ENCODE measurements at places on chromosomes 5 and 9. TPM values are rescaled to one million over a fixed set of nuclear protein-coding genes. Genes with fewer than 3 reads are reported as not detected.

The PPIP5K2 gene
- 21.6 TPM for total RNA-seq

The PRKACG gene
- not detected for total RNA-seq

The PCAT7 gene
- total RNA-seq = not detected

The KIF4B gene
- total RNA-seq = under 0.01 TPM

The CTNND2 gene
- total RNA-seq = 2.5 TPM

The FYB1 gene
- 3.2 TPM for total RNA-seq

The SCGB3A2 gene
- not detected for total RNA-seq

The NPR3 gene
- 2.1 TPM for total RNA-seq

DNA sequence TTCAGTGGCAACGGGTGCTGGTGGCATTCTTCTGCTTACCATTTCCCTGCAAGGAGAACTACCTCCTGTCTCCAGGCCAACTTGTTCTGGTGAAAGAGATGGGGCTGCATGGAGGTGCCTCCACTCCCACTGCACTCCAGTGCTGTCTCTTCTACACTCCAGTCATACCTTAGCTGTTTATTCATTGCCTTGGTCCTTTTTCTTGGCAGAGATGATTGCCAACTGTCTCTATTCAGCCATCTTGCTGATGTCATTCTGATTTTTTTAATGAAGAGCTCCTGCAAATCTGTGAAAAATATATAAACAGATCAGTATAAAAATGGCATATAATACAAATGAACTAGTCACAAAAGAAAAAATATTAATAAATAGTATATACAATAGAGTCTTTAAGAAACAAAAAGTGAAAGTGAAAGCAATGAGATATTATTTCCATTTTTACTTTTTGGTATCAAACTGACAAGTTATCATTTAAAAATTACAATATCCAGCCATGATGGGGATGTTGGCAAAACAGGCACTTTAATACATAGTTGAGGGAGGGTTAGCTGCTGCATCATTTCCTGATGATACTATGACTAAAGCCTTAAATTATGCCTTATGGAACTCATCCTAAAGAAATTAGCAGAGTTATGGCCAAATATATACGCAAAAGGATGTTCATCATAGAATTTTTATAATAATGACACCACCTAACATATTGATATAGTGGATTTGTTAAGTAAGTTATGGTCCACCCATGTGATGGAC, 109.4 kb downstream of the CARTPT start:
- no peak for DNase-seq

- no peak for DNase-seq
These were observed 32.3 kb upstream of the TENT4A start for GRCh38 chr5:6680922-6681321.

DNA sequence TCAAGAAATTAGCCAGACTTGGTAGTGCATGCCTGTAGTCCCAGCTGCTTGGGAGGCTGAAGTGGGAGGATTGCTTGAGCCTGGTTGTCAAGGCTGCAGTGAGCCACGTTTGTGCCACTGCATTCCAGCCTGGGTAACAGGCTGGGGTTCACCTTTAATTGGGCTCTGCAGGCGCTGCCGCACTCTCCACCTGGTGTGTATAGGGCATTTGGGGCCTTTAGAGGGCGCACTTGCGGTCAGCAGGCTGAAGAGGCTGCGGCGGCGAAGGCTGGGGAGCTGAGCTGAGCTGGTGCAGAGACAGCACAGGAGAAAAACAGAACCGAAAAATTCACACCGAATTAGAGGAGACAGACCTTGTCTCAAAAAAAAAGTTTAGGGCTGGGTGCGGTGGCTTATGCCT, 31.2 kb downstream of the CDK7 start:
- no peak for DNase-seq

GRCh38 chr5:104611135-104611767, 1048.7 kb upstream of the NUDT12 start:
- DNase-seq = no peak

DNA sequence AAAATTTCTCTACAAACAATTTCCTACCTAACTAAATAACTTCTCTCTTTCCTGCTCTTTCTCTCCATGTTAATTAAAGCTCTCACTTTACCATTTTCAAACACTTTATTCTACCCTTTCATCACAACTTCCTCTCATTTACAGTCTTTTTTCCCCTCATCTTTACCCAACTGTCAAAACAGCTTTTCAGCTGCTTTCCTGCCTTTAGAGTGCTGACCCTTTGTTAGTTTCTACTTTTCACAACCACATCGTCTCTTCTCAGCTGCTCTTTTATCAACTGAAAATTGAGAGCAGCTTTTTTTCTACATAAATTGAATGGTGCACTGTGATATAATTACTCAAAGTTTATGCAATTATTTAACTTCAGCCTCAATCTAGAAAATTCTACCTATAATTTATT, 3.1 kb upstream of the HOMER1 start:
- no peak for DNase-seq

GRCh38 chr5:133299021-133299420, 247.2 kb downstream of the HSPA4 start:
- DNase-seq = no peak

DNA sequence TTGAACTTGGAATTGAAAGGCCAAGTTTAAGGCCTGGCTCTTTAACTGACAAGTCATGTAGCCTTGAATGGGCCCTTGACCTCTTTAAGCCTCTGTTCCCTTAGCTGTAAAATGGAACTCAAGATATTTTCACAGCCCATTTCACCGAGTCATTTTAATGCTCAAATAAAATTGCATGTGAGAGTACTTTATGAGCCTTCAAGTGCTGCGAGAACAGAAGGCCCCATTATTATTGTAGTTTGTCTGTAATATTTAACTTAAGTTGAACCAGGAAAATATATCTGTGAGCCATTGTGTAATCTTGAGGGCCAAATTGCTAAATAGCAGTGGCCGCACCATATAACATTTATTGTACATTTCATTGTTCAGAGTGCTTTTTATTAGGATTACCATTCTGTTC, 249.9 kb downstream of the NTRK2 start:
- no peak for DNase-seq

- DNase-seq = no peak
These were observed 525.0 kb downstream of the ISL1 start for GRCh38 chr5:51908215-51908614.

DNA sequence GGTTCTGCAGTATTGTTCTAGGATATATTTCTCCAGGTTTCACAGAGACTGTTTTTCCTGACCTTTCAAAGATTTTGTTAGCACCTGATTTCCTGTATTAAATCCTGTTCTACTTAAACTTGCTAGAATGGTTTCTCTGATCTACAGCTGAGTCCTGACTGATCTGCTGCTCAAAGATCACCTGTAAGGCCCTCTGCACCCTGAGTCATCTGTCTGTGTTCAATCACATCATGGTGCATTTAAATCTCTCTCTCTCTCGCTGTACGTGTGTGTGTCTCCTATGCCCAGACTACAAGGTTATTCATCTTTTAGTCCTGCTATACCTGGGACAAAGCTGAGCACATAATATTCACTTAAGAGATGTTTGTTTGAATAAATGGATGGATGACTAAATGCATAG, 13.3 kb upstream of the C5orf63 start:
- peak; percentile 5 for DNase-seq

GRCh38 chr9:4691795-4692194, 12.4 kb downstream of the CDC37L1 start:
- no peak for DNase-seq

GRCh38 chr5:137607771-137608170, 108.6 kb upstream of the SPOCK1 start:
- DNase-seq = no peak

- no peak for DNase-seq
These were observed 4.3 kb upstream of the GM2A start for GRCh38 chr5:151248651-151249050.

GRCh38 chr9:18010492-18010891, 431.6 kb downstream of the SH3GL2 start:
- DNase-seq = no peak

DNA sequence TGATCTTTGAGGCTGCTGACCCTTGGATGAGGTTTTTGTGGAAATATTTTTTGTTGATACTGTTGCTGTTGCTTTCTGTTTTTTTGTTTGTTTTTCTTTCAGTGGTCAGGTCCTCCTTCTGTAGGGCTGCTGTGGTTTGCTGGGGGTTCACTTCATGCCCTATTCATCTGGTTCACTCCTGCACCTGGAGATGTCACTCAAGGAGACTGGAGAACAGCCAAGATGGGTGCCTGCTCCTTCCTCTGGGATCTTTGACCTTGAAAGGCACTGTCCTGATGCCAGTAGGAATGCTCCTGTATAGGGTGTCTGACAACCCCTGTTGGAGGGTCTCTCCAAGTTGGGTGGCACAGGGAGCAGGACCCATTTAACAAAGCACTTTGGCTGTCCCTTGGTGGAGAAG, 67.0 kb upstream of the ACTBL2 start:
- DNase-seq = no peak

DNA sequence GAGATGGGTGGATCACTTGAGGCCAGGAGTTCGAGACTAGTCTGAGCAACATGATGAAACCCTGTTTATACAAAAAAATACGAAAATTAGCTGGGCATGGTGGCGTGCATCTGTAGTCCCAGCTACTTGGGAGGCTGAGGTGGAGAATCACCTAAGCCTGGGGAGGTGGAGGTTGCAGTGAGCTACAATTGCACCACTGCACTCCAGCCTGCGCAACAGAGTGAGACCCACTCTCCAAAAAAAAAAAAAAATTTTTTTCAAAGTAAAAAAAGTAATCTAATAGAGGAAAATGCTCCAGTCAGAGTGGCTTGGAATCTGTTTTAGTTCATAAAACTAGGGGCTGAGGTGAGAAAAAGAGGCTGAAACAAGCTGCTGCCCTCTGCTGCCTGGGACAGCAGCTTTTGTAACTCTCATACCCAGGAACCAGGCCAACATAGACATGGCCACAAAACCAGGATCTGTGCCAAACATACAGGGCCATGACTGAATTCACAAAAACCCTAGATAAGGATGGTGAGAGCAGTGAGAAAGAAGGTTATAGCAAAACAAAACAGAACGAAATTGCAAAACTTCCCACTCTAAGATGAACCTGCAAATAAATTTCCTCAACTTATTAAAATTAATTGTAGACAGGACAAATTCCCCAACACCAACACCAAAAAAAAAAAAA, 13.1 kb upstream of the DCAF12 start:
- DNase-seq = no peak

GRCh38 chr9:77899679-77900354, 131.8 kb downstream of the GNAQ start:
- DNase-seq = no peak

DNA sequence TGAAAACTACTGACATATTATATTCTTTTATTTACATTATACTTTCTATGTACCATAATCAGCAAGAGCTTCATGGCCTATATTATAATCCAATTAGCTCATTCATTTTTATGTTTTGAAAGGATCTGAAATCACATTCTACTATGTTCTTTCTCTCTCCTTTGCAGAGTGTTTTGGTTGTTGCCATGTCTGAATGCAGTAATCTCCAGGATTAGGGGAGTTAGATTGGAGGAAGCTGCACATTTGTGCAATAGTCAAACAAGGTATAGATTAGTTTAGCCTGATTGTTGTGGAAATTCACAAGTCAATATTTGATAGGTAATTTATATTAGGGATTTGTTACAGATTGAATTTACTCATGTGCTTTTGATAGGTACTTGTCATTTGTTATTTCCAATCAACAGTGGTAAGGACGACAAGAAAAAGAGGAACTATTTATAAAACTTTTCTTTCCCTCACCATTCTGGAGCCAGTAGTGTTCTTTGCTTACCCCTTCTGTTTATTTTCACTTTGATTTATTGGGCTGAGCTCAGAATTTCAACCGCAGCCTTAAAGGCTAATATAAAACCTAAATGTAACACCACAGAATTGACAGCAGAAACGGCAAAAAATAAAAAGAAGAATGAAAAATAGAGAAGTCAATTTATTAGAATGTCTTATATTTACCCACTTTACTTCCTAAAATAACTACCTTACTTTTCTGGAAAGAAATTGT, 597.0 kb downstream of the CHSY3 start:
- DNase-seq = no peak

- no peak for DNase-seq
These were observed 45.9 kb downstream of the TEK start for GRCh38 chr9:27154908-27155307.

GRCh38 chr5:64458948-64459347, 46.9 kb upstream of the RGS7BP start:
- DNase-seq = no peak

- peak; percentile 45 for DNase-seq
These were observed 299.9 kb upstream of the MSX2 start for GRCh38 chr5:174424219-174425053.

- DNase-seq = no peak
These were observed 62.6 kb upstream of the SLC25A51 start for GRCh38 chr9:37966412-37967013.

Measured in esophagus muscularis mucosa (tissue), 4 donors.